Heart left ventricle (tissue), 16 donors: ENCODE measurements at places on chromosomes 4 and X. TPM values are rescaled to one million over a fixed set of nuclear protein-coding genes. Genes with fewer than 3 reads are reported as not detected.

SYTL5 gene
- 2.8 TPM for total RNA-seq

GRIA2 gene
- total RNA-seq: not detected

IL2RG gene
- total RNA-seq: 0.44 TPM

SEC24D gene
- total RNA-seq: 14.8 TPM

UGT2B28 gene
- not detected for total RNA-seq

SYP gene
- 0.90 TPM for total RNA-seq

CCNB3 gene
- 0.18 TPM for total RNA-seq

ADRA2C gene
- 5.6 TPM for total RNA-seq

GRIA3 gene
- 0.88 TPM for total RNA-seq
